Stimulated activated CD8-positive, alpha-beta memory T cell treated with anti-CD3 and anti-CD28 coated beads, Interleukin-7, amount 100 ng/mL, for 48 hours (primary cell): ENCODE measurements at places on chromosomes 4 and X.

DNA sequence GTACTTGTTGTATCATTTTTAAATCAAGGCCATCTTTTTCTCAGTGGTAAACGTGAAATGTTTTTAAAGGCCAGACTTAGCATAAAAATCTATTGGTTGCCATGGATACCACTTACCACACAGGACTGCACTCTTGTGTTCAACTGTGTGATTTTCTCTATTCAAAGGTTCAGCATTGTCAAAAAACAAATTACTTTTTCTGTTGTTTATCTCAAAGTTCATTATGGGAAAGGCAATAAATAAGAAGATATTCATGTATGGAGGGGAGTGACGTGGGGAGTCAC, 231.0 kb upstream of the GATB start:
- no peak for DNase-seq

GRCh38 chrX:121114691-121115090, 67.3 kb downstream of the GLUD2 start:
- no peak for DNase-seq

GRCh38 chr4:179855469-179855868, 2387.7 kb upstream of the TENM3 start:
- no peak for DNase-seq

- DNase-seq, result no peak
These were observed 443.2 kb downstream of the INPP4B start for GRCh38 chr4:142402900-142403299.

- DNase-seq, result no peak
These were observed 408.6 kb upstream of the ACTRT1 start for GRCh38 chrX:128460835-128461234.

- no peak for DNase-seq
These were observed 339.7 kb downstream of the DMD start for GRCh38 chrX:32871636-32872035.

GRCh38 chr4:168787801-168788595, 222.1 kb downstream of the CBR4 start:
- no peak for DNase-seq

DNA sequence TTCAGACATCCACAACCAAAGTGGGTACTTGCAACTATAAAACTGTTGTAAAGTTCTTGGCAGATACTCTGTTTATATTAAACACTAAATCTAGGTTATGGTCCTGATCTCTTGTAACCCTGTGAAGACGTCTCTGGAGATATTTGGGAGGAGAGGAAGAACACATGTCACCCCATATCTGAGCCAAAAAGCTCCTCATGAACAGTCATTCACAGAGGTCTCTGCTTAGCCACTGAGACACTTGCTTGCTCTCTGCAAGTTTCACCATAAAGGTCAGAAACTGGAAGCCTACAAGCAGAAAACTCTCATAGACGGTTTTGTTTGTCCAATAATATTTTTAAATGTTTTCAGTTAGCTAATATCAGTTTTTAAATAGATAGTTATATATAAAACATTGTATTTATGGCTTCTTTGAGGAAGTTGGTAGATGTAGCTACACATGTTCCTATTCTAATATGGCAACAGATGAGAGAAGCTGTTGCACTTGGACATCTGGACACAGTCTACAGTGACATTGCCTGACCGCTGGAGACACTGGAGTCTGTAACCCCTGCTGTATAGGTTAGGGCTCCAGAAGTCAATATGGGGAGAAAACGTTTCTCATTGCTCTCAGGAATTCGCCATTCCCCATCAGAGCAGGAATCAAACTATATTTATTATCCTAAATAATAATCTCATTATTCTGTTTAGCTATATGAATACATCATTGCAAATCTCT, 73.6 kb downstream of the C4orf46 start:
- no peak for DNase-seq

DNA sequence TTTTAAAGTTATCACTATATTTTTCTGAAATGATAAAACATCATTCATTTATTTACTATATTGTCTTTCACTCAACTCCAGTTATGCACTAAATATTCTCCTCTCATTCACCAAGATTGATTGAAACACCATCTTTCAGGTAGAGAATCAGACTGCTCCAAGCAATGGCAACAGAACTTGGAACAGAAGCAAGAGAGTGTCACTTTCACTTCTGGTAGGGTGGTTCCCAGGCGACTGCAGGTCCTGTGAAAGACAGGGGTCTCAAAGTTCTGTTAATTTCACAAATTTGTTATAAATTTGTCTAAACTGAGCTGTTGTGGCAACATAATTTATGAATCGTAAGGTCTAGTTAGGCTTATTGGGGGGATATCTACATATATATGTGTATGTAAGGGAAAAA, 47.8 kb downstream of the RHOH start:
- no peak for DNase-seq

DNA sequence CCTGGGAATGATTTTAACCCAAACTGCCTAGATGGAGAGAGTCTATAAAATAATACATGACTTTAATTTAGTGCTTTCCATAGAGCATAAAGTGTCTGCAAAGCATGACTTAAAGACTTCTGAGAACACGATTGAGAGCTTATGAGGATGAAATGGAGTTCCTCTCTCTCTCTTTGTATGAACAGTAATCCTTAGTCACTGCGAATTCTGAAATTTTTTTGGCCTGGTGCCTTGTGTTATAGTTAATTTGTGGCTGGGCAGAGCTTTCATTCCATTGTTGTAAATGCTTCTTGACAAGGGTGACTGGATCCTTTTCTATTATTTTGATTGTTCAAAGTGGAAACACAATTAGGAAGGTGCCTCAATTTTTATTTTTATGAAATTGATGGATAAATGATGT, 179.5 kb downstream of the CEP135 start:
- no peak for DNase-seq

DNA sequence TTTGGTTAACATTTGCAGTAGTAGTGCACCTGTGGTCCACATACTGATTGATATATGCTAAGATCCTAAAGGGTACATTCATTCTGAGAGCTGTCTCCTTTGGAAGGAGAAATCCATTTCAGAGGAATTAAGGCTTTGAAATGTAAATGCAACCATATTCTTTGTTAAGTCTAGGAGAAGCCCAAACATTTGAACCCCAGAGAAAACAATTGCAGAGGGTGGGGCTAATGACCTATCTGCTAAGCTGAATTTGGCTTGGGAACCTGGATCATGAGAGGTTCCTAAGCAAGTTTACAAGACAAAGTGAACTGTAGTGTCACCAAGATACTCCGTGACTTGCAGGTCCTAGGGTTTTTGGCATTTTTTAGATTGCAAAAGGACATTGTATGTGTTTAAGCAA, 41.2 kb downstream of the LAS1L start:
- no peak for DNase-seq

DNA sequence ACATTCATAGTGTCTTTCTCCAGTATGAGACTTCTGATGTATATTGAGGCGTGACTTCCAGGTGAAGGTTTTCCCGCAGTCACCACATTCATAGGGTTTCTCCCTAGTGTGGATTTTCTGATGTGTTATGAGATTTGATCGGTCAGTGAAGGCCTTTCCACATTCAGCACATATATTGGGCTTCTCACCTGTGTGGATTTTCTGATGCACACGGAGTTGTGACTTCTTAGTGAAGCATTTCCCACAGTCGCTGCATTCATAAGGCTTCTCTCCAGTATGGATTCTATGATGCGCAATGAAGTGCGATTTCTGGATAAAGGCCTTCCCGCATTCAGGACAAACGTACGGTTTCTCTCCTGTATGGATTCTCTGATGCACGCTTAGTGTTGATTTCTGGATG, 35.4 kb downstream of the ZNF41 start:
- no peak for DNase-seq

- DNase-seq, result no peak
These were observed at the start of gene FAM133A for GRCh38 chrX:93673869-93674271. Gene FAM133A (plus strand): TSS chrX:93674206. CDS start chrX:93709420, 35,214 bp downstream.

DNA sequence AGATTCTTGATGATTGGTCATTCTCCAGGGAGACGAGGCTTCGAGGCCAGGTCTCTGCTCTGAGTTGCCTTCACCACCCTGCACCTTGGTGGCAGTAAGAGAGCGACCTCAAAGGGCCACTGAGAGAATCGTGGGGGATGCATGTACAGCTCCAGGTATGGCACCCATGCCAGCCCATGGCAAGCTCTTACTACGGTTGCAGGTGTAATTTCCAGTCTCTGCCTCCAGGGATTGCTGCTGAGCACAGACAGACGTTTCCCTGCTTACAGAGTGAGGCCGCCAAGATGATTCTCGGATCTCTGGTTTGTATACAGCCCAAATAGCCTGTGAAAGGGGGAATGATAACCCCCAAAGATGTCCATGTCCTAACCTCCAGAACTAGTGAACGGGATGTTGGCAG, 16.3 kb upstream of the DRD5 start:
- no peak for DNase-seq

GRCh38 chrX:133973704-133974103, 11.7 kb downstream of the GPC3 start:
- no peak for DNase-seq

DNA sequence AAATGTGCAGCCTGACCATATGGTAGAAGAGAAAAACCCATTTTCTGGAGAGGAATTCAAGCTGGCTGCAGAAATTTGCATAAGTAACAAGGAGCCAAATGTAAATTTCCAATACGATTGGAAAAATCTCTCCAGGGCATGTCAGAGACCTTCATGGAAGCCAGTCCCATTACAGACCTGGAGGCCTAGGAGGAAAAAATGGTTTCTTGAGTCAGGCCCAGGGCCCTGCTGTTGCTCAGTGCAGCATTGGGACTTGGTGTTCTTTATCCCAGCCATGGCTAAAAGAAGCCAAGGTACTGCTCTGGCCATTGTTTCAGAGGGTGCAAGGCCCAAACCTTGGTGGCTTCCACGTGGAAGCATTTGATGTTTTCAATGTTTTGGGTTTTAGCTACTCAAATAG, 70.6 kb downstream of the MAGEC2 start:
- DNase-seq, result no peak

GRCh38 chr4:159283696-159284095, 180.8 kb downstream of the RAPGEF2 start:
- no peak for DNase-seq

GRCh38 chrX:46628460-46629371, 55.2 kb downstream of the CHST7 start:
- DNase-seq, result no peak

GRCh38 chrX:40700640-40701342, 34.6 kb downstream of the MED14 start:
- DNase-seq, result no peak

- no peak for DNase-seq
These were observed 2.9 kb downstream of the TMSB4X start for GRCh38 chrX:12977761-12978204.

DNA sequence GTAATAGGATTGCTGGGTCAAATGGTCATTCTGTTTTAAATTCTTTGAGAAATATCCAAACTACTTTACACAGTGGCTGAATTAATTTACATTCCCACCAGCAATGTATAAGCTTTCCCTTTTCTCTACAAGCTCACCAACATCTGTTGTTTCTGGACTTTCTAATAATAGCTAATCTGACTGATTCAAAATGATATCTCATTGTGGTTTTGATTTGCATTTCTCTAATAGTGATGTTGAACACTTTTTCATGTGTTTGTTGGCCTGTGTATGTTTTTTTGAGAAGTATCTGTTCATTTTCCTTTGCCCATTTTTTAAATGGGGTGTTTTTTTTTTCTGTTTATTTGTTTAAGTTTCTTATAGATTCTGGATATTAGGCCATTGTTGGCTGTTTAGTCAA, 659.0 kb upstream of the GNPDA2 start:
- no peak for DNase-seq

DNA sequence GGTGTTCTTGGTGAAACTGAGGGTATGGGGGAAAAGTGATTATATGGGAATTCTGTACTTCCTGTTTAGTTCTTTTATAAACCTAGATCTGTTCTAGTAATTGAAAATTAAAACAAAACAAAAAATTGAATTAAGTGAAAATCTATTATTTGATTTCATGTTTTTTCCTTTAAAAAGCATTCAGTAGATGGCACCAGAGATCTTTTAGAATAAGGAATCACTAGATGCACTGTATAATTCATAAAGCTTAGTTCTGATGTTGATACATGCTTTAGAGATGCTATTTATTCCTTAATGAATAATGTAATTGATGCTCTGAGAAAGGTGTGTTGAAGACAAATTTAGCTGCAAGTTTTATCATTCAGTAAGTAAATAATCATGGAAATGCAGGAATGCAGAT, 87.3 kb downstream of the LCORL start:
- no peak for DNase-seq

DNA sequence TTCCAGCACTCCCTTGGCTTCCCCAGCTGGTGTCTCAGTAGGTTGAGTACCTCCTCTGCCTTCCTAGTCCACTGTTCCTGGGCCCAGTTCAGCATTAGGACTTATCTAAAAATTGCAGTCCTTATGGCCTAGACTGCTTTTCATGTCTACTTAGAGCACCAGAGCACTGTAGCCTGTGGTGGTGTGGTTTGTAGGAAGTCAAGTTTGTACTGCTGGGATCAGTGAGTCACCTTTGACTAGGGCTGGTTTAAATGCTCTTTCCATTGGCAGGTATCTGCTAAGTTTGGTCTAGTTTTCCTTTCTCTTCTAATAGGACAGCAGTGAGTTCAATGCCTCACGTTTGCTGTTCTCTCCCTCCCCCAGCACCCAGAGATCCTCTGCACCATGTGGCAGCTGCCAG, 233.6 kb upstream of the WDFY3 start:
- no peak for DNase-seq

- no peak for DNase-seq
These were observed 1.1 kb upstream of the SEL1L3 start for GRCh38 chr4:25863831-25864418.

DNA sequence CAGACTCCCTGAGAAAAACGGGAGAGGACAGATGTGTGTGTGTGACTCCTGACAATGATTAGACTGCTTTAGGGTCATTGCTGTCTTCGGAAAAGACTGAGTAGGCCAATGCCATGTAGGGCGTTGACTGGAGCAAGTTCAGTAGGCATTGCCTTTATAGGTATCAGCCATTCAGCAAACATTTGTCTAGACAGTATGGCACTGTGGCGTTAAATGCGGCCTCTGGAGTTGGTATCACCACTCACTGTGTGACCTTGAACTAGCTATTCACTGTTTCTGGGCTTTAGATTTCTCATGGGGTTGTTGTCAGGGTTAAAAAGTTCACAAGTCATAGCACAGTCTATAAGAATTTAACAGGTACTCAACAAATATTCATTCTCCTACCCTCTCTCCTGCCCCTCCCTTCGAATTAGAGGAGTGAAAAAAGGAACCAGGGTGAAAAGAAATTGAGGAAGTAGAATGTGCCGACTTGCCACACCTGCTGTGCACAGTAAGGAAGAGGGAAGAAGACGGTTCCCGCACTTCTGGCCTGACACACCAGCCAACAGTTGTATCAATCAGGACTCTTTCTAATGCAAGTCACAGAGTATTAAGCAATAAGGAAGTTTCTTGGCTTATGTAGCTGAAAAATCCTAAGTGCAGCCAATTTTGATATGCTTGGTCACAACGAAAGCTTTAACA, 83.2 kb upstream of the PLAC8 start:
- no peak for DNase-seq

GRCh38 chrX:34578237-34578636, 78.8 kb downstream of the TMEM47 start:
- no peak for DNase-seq

DNA sequence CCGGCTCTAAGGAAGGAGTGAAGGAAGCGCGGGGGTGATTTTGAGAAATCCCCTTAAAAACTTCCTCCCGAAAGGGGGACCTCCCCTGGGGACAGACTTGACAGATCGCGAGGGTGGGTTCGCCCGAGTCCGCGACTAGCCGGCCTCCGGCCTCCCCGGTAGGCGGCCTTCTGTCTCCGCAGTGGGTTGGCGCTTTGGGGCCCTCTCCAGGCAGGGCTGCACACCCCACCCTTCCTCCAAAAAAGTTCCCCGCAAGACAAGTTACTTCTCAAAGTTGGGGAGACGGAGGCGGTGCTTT, 24.8 kb downstream of the HOPX start:
- peak; percentile 49 for DNase-seq

GRCh38 chr4:114905017-114905416, 208.4 kb downstream of the NDST4 start:
- DNase-seq, result no peak
